ENCODE measurements at places on chromosomes 2 and 18.

DNA sequence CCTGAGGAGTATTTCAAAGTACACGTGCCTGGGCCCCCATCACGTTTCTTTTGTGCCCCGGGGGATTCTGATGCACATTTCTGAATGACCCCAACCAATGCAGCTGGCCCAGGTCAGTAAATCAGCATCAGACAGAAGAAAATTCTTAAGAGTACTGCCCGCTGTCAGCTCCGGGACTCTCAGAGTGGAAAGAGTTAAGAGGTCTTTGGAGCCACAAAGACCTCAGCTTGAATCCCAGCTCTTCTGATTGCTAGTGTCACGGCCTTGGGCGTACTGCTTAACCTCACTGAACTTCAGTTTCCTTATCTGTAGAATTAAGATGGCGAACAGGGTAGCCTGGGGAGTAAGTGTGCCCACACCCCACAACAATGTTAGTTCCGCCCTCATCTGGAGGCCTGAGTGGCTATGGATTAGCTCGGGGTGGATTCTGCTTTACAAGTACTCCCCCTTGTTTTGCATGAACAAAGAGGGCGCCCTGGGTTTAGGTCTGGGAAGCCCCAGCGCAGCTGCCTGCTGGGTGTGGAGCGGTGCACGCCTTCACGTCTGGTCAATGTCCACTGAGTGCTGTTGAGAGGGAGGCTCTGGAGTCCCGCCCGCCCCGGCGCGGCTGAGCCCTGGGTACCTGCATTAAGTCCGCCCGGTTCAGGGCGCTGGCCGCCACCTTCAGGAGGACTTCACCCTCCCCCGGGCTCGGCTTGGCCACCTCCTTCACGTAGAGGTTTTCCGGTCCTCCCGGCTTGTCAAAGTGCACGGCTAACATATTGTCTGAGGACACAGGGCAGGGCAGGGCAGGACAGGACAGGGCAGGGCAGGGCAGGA, 858 bp downstream of the TP53I3 start:
- DNase-seq = no peak

- DNase-seq = no peak
These were observed 16.8 kb downstream of the IL37 start for GRCh38 chr2:112927745-112928144.

GRCh38 chr2:239770246-239770639, 254.9 kb downstream of the NDUFA10 start:
- no peak for DNase-seq

DNA sequence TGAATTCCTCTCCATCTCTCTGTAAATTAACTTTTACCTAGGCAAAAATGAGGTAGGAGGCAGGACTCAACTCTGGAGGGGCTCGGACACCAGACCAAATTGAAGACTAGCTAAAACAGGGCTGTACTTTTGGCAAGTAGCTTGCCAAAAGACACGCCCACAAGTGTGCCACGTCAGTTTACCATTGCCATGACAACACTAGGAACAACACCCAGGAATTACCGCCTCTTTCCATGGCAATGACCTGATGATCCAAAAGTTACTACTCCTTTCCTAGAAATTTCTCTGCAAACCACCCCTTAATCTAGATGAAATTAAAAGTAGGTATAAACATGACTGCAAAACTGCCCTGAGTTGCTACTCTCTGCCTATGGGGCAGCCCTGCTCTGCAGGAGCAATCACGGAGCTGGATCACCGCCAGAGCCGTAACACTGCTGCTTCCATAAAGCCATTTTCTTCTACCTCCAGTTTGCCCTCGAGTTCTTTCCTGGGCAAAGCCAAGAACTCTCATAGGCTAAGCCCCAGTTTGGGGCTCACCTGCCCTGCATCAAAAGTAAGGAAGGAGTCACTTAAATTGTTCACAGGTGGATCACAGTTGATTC, 66.0 kb upstream of the FAM136A start:
- DNase-seq = no peak
